ENCODE measurements at places on chromosomes 12 and 14.

DNA sequence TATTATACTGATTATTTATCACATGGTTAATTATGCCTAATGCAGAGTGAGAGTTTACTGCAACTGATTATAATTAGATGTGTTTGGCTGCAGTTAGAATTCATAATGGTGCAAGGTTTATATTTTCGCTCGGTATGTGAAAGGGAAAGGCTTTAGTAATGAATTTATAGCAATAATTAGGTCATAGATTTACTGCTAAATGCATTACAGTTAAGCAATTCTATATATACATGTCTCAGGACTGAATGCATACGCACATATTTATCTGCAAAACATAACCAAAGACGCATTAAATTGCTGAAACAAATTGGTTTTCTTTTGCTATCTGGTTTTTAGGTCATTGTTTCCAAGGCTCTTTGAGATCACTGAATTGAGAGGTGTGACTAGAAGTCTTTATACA lies 428.1 kb upstream of the PDE3A start:
- no peak for DNase-seq

- DNase-seq, result no peak
These were observed 523.9 kb downstream of the FOXG1 start for GRCh38 chr14:29290441-29290840.

DNA sequence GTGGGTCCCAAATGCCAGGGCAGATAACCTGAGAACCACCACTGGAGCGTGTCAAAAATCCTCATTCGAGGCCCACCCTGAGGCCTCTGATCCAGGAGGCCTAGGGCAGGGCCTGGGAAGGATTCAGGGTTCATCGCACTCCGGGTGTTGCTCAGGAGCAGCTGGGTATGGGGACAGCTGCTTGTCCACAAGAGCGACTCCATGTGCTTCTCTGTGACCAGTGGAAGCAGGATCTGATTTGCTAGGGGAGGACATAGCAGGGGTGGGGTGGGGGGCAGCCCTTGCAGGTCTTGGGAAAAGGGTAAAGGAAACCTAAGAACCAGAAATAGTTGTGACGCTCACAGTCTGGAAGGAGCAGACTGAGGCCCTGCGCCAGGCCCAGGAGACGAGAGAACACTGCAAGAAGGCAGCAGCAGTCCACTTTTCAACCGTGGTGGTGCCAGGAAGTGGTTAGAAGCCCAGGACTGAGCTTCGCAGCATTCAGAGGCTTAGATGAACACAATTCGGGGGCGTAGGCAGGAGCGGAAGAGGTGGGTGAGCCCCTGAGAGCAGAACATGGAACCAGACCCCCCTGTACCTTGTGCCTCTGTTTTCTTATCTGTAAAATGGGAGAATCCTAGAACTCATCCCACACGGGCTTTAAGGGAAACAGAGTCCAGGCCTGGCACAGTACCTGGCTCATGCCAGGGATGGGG lies 33.7 kb downstream of the ITPK1 start:
- DNase-seq, result no peak

DNA sequence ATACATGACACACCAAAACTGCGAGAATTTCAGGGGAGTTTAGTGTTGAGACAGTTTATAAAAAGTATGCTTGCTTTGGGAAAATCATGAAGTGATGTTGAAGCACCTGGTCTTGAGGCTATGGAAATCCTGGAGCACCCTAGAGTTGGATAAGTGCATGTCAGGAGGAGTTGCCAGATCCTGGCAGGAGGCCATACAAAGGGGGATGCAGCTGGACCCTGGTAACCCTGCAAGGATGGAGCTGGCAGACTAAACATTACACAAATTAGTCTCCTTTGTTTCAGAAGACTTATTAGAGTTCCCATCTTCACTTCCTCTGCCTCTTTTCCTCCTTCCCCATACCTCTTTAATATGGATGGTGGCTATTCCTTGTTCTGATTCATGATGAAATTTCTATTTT lies 907.0 kb downstream of the BCL11B start:
- DNase-seq, result no peak

DNA sequence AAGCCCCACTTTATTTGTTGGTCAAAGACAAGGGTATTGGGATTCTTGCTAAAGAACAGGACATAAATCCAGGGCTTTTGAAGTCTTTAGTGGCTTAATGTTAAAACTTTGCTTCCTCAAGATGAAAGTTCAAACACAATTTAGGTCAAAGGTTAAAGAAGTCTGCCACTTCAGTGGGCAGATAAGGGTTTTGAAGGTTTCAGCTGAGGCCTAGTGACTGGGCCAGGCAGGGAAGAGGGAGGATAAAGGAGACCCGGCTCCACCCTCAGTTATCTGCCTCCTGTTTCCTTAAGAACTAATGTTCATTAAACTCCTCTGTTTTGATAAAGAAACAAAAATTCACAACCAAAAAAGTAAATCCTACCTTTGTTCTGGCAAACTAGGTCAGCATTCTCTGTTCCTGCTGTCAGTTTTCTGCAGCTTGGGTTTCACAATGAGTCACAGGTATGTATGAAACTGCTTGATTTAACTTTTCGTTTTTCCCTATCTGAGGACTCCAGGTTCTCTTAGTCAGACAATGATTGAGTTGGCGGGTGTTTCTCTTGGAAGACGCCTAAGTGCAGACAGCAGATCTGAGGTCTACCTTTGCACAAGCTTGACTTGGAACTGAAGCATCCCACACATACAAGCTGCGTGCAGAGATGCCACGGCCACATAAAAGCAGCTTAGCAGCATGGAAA lies 208.3 kb downstream of the EXOC5 start:
- no peak for DNase-seq

- no peak for DNase-seq
These were observed 4.7 kb downstream of the CLEC2D start for GRCh38 chr12:9674226-9674590.

GRCh38 chr14:96631621-96632362 lies 129.6 kb downstream of the PAPOLA start:
- peak; percentile 3 for DNase-seq

DNA sequence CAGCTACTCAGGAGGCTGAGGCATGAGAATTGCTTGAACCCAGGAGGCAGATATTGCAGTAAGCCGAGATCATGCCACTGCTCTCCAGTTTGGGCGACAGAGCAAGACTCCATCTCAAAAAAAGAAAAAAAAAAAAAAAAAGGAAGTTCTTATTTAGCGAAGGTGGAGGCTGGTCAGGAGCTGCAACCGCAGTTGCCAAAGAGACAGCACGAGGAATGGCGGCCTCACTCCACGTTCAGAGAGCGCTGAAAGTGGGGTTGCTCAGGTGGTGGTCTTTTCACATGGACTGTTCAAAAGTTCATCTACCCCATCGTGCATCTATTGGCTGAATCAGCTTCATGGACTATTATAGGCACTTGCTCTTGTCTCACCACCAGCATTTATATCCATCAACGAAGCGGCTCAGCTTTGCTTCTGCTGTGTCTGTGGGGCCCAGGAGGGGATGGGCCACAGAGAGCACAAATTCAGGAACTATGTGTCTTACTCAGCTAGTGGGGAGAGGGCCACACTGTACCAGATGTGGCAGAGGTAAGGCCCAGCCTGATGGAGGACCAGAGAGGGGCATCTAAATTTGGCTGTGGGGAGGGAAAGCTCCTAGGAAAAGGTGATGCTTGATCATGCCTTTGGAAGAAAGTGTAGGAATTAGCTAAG lies 27.3 kb downstream of the SLC25A47 start:
- DNase-seq, result no peak

DNA sequence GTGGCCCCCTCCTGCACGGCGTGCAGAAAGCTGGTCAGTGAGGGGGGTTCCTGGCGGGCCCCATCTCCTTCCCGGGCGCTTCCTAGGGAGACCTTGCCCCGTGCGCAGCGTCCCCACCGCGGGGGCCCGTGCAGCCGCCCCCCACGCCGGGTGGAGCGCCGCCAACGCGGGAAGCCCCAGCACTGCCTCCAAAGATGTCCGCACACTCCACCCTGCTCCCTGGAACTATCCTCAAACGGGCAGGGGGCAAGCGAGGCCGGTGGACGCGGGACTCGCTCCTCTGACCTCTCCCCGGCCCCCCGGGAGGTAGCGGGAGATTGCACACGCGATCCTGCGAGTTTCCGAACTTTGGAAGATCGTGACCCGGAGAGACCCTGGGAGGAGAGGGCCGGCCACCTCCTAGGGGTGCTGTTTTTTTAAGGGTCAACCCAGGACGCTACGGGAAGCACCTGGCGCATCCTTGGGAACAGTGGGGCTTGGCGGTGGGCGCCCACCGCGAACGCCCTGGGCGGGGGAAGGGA lies 1.5 kb upstream of the FZD10 start:
- no peak for DNase-seq

- no peak for DNase-seq
These were observed 19.5 kb downstream of the PSMC1 start for GRCh38 chr14:90275820-90276219.

GRCh38 chr14:26255213-26255612 lies 342.6 kb downstream of the NOVA1 start:
- no peak for DNase-seq

DNA sequence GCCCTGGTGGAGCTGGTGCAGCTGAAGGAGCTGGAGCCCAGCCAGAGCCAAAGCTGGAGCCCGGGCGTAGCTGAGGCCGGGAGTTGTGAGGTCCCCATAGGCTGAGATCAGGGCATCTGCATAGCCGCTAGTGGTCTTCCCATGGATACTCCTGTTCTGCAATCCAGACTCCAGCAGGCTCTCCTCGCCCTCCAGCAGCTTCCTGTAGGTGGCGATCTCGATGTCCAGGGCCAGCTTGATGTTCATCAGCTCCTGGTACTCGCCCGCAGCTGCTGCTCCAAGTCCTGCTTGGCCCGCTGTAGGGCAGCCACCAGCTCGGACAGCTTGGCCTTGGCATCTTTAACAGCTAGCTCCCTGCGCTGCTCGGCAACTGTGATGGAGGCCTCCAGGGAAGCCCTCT lies 966.1 kb downstream of the FSCB start:
- DNase-seq, result no peak

GRCh38 chr12:119713551-119714031 lies 45.7 kb downstream of the PRKAB1 start:
- DNase-seq, result no peak

- DNase-seq, result no peak
These were observed 71.1 kb downstream of the EGLN3 start for GRCh38 chr14:33879684-33880286.

DNA sequence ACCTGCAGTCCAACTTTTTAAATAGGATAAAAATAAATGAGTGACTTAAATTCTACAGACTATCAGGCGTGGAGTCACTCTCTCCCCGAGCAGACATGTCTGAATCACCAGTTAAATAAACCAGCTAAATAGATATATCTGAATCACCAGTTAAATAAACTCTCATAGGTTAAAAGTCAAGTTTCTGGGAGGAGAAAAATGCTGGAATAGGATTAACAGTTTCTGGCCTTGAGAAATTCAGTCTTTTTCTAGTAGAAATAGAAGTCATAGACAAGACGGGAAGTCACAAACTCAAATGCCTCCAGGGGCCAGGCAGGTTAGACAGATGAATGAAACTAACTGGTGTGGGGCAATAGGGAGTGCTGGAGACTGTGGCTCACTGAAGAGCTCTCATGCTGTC lies 258.6 kb upstream of the TMEM132C start:
- DNase-seq, result peak; percentile 85

GRCh38 chr14:89000007-89000942 lies 175.8 kb downstream of the TTC8 start:
- DNase-seq, result peak; percentile 99

DNA sequence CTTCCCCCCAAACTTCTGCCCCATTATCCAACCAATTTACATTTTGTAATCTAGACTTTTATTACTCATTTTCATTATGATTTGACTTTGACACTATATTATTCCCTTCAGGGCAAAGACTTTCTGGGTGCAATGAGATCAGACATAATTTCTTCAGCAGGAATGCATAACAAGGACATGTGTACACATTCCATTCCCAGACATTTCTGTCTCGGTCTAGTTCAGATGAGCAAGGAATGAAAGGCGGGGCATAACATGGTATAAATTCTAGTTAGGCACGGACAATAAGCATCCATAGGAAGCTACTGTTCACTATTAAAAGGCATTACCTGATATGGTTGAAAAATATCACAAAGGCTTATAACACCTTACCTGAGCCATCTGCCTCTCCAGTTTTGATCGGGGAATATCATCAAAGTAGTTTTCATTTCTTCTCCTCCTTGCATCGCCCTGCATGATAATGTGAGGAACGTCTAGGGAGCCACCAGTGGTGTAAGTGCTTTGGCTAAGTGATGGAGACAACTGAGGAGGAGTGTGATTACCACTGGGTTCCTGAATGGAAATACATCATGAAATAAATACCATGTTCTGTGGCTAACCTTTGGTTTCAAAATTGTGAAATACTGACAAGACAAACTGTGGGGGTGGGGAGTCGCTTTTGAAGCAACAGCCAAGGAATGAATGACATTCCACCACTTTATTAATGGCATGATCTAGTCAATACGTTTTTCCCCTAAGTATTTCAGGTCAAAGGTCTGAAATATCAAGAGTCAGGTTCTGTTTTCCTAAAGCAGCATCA lies 183.9 kb downstream of the APAF1 start:
- peak; percentile 32 for DNase-seq

DNA sequence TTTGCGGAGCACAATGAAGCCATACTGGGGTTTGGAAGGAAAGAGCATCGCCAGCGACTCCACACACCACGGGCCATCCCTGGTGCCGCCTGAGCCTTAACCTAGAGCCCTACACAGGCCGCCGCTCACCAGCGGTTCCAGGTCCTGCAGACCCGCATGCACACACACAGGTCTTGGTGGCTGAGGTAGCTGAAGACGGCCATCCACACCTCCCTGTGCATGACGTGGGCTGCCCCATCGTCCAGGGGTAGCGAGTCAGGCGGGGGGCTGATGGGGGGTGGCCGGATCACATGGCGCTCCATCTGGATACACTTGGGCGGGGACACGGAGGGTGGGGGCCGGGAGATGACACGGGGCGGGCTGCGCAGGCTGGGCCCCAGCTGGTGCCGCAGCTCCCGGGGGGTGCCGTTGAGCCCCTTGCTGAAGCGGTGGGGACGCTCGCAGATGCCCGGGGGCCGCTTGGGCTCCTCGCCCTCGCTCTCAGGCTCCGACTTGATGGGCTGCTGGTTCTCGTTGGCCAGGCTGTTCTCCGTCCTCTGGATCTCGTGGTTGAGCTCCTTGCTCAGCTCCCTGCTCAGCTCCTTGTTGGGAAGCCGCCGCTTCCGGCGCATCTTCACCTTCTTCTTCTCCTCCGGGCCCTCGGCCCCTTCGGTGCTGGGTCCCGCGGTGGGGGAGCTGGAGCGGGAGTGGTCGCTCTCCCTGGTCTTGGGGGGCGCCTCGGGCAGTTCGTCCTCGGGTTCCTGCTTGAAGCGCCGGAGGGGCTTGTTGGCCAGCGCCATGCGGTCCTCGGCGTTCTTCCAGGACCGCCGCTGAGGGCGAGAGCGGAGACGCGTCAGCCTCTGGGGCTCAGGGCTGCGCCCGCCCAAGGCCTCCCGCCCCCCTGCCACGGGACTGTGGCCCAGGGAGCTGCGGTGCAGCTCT lies 42.4 kb downstream of the RNF34 start:
- no peak for DNase-seq

- peak; percentile 22 for DNase-seq
These were observed 30.0 kb downstream of the DGLUCY start for GRCh38 chr14:91143862-91144261.
